ENCODE measurements at places on chromosomes 12 and 14. TPM values are rescaled to one million over a fixed set of nuclear protein-coding genes. Genes with fewer than 3 reads are reported as not detected.

The GPR135 gene
- 4.7 TPM for total RNA-seq

DNA sequence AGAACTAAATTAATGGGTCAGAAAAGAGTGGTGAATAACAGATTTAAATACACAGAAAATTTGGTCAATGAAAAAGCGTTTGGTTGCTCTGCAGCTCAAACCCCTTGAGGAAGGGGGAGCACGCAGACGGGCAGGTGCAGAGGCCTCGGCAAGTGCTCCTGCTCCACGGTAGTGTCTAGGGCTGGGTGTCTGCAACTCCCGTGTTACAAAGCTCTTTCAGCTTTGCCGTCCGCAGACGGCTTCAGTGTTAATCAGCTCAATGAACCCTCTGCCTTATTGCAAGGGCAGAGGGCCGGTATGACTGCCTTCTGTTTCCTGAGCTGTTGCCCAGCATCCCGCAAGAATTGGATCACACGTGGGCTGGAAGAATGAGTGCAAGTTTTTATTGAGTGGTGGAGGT, 125.7 kb upstream of the TRHDE start:
- DNase-seq, result no peak

- no peak for DNase-seq
These were observed 79.7 kb upstream of the SFSWAP start for GRCh38 chr12:131631230-131631629.

GRCh38 chr12:45406988-45407850, 191.3 kb downstream of the ANO6 start:
- DNase-seq, result no peak

- DNase-seq, result no peak
These were observed 8.8 kb downstream of the NID2 start for GRCh38 chr14:52060080-52060479.

- no peak for DNase-seq
These were observed 151.7 kb upstream of the AMIGO2 start for GRCh38 chr12:47231456-47231855.

- DNase-seq, result no peak
These were observed 10.1 kb downstream of the DIABLO start for GRCh38 chr12:122215771-122216170.

The HOXC9 gene
- total RNA-seq, result not detected

- no peak for DNase-seq
These were observed 45.6 kb downstream of the AACS start for GRCh38 chr12:125110641-125111360.
